ENCODE measurements at places on chromosomes 16 and 17.
A peak's percentile ranks its signal among the peaks of the same experiment; 100 is the strongest.

- DNase-seq, result no peak
Observed at GRCh38 chr16:46757339-46758050, 9.4 kb upstream of the MYLK3 start.

DNA sequence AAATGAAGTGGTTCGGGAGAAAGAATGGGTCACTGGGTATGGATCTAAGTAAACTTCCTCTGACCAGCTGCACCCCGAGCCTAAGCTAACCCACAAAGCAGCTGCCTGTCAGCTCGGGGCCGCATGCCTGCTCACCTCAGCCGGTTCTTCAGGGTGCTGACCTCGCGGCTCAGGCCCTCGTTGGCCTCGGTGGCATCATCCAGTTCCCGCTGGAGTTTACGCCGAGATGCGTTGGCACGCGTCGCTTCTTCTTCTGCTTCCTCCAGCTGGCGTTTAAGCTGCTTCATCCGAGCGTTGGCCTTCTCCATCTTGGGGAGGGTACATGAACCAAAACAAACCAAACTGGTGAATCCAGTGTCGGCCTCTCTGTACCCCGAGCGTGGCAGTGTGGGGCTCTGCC lies 41.1 kb downstream of the NDEL1 start:
- no peak for DNase-seq

DNA sequence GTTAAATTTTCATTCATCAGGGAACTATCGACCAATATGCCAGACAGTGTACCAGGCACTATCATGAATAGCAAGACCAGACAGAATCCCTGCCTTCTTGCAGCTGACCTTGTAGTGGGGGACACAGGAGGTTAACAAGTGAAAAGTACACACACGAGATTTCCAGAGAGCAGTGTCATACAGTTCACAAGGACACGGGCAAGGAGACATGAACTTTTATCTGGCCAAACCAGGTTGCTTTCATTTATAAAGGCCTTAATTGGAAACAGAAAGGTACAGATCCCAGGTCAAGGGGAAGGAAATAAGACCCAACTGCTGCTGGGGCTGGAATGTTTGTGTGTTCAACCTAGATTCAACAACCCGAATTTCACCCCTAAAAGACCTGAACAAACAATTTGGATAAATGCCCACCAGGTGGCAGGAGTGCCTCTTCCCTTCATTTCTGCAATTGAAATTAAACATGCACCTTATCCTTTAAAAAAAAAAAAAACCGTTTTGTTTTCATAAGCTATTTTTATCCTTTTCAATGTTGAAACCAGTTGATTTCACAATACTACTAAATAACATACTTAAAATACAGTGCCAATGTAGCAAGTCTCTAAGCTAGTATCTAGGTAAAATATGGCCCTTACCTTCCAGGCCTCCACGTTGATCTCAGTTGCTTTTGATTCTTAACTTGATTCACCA lies 65.9 kb downstream of the EMP2 start:
- peak; percentile 61 for DNase-seq

DNA sequence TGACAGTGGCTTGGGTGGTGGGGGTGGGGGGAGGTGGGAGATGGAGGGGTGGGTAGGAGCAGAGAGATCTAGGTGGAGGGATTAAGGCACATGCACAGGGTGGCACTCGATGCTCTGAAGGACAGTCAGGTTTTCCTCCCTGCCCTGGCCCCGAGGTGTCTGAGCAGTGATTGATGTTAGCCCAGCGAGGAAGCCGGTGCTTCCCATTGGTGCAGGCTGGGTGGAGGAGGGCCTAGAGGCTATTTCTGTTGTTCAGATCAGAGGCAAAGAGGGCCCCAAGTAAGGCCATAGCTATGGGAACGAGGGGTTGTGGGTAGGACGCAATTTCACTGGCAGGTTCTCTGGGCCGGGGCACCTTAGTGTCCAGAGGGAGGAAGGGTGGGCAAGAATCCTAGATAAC lies 23.1 kb downstream of the CACNA1G start:
- no peak for DNase-seq

DNA sequence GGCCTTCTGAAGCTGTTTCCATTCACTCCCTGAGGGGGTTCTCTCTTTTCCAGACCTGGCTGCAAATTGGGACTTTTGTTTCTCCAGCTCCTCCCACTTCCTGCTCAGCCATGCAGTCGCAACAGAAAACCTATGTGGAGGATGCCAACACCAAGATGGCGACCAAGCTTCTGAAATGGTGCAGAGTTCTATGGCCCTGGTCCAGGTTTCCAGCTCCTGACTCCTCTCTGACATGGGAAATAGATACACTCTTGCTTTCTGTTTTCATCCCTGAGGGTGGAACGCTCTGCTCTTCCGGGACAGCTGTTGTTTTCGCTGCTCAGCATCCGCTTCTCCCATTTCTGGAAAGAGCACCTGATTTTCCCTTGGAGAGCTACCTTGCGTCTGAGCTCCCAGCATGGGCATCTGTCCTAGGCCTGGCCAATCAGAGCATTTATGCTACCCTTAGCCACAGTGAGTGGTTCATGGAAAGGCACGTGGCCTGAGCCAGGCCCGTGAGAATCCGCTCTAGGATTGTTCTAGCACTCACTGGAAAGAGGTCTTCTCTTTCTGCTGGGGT lies 8.1 kb downstream of the GPRC5B start:
- no peak for DNase-seq

- peak; percentile 13 for DNase-seq
Observed at GRCh38 chr17:51439395-51440229, 179.3 kb downstream of the UTP18 start.

- no peak for DNase-seq
Observed at GRCh38 chr16:48277158-48277557, 29.8 kb upstream of the ABCC11 start.

DNA sequence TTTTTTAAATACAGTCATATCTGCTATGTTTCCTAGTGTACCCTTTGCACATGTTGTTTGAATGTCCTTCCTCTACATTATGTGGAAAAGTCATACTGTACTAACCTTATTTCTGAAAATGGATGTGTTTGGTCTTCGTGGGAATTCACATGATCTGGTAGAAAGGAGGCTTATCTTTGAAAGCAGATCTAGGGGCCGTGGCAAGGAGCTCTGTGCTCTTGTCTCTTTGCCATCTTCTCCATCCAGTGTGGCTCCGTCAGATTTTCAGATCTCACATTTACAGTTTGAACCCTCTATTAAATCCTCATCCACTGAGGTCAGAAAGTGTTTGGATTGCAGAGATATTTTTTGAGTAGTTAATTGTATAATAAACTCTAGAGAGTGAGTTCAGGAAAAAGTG lies 32.9 kb downstream of the MAP2K4 start:
- DNase-seq, result no peak

GRCh38 chr16:88649195-88649923 lies 1.5 kb downstream of the CYBA start:
- no peak for DNase-seq

DNA sequence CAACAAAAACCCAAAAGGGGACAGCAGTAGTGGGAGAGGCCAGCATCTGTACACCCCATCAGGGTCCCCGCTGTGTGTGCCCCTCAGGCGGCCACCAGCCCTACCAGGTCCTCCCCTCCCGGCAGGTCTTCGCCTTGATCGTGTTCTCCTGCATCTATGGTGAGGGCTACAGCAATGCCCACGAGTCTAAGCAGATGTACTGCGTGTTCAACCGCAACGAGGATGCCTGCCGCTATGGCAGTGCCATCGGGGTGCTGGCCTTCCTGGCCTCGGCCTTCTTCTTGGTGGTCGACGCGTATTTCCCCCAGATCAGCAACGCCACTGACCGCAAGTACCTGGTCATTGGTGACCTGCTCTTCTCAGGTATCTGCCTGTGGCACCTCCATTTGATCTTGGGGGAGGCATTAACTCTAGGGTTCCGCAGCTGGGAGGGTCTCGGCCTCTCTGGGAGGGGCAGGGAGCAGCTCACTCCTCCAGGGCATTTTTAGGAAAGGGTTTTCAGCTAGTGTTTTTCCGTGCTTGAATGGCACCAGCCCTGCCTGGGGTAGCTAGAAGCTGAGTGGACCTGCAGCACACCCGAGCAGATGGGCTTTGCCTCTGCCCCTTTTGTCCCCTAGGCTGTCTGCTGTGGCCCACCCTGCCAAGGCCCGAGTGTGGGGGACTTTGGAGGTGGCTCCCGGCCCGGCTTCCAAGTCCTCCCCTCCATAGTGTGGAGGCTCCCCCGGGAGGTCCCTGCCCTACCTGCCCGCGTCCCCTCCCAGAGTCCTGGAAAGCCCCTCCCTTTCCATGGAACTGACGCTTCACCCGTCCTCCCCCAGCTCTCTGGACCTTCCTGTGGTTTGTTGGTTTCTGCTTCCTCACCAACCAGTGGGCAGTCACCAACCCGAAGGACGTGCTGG lies 2.6 kb downstream of the SYNGR2 start:
- no peak for DNase-seq

GRCh38 chr17:33086041-33086440 lies 94.4 kb downstream of the SPACA3 start:
- no peak for DNase-seq

DNA sequence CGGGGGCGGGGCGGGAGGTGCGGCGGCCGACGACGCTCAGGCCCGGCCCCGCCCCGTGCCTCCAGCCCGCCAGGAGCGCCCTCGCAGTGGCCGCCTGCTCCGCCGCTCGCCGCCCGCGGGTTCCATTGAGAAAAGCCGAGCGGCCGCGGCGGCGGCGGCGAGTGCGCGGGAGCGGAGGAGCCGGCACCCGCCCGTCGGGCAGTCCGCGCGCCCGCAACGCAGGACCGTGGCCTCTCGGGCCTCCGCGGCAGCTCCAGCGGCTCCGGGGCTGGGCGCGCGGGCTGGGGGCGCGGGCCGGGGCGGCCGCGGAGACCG lies at the start of gene ZFPM1:
TSS of gene ZFPM1 (plus strand) at position 64 of the 315 bp plus-strand sequence. CDS start 359 bp downstream, outside the sequence.
- no peak for DNase-seq

- DNase-seq, result no peak
Observed at GRCh38 chr17:18977646-18978045, 25.7 kb downstream of the SLC5A10 start.

- no peak for DNase-seq
Observed at GRCh38 chr16:84907575-84907974, 87.8 kb downstream of the CRISPLD2 start.

DNA sequence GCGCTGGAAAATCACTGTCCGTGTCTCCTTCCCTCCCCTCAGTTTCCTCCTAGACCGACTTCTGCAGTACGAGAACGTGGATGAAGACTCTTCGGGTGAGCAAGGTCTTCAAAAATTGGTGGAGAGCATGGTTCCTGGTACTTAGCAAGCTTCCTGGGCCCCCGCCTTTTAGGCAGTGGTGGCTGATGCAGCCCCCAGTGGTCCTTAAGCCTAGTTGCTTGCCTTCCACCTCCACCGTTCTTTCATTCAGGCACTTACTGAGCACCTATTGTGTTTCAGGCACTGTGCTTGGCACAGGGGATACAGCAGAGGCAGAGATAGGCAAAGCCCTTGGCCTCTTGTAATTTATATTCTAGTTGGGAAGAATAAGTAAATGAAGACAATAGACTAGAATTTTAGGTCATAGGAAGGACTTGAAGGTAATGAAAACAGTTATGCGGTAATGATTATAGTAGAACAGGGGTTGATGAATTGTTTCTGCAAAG lies 767 bp downstream of the INO80E start:
- no peak for DNase-seq

DNA sequence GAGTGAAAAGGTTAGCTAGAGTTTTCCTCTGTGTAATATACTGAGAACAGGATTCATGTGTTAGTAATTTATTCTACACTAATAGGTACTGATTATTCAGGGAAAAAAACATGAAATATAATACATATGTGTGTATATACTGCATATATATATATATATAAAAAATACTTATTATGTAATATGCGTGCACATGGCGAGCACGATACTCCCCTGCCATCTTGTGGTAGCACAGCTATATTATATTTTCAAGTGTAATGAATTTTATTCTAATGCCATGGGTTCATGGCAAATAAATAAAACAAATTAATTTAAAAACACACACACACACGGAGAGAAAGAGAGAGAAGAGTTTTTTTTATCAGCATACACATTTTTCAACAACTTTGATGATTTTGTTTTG lies 460.6 kb downstream of the KCNJ2 start:
- DNase-seq, result no peak

DNA sequence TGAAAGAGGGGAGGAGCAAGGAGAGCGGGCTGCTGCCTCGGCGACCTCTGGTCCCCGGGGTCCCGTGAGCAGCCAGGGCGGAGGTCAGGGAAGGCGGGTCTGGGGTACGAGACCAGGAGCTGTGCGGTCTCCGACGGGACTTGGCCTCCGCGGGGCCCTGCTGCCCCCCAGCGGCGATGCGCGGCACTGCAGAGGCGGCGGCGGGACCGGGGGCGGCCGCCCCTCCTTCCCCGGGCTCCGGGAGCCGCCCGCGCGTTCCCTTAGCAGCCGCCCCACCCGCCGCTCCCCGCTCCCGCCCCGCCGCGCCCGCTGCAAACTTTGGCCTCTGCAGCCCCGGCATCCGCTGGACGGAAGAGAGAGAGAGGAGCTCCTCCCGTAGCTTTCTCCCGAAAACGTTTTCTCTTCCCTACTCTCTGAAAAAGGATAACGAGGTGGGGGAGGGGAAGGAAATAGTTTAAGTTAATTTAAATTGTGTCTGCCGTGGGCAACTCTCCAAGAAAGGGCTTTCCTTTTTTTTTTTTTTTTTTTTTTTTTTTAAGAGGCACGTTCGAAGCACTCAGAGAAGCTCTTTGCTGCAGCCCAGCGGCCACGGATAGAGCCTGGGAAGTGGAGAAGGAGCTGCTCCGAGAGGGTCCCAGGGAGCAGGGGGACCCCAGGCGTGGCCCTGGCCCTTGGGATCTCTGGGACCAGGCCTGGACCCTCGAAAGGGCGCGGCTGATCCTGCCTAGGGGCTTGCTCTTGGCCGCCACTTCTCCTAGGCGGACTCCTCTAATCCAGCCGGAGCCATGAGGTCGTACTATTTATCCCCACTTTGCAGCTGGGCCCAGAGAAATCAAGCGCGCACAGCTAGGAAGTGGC lies 43.2 kb downstream of the C16orf82 start:
- peak; percentile 78 for DNase-seq

GRCh38 chr16:29959293-29959692 lies 2.6 kb upstream of the TMEM219 start:
- no peak for DNase-seq

GRCh38 chr17:65229621-65229995 lies 92.4 kb downstream of the RGS9 start:
- no peak for DNase-seq

- DNase-seq, result no peak
Observed at GRCh38 chr16:48014349-48015135, 141.3 kb downstream of the ABCC12 start.

GRCh38 chr16:88437367-88437964 lies 15.6 kb upstream of the ZFPM1 start:
- peak; percentile 68 for DNase-seq

- DNase-seq, result peak; percentile 16
Observed at GRCh38 chr17:8753976-8754440, 4.3 kb downstream of the SPDYE4 start.

- no peak for DNase-seq
Observed at GRCh38 chr16:63808730-63809129, 1313.1 kb downstream of the CDH11 start.
